ENCODE measurements at places on chromosomes 2 and 18.

DNA sequence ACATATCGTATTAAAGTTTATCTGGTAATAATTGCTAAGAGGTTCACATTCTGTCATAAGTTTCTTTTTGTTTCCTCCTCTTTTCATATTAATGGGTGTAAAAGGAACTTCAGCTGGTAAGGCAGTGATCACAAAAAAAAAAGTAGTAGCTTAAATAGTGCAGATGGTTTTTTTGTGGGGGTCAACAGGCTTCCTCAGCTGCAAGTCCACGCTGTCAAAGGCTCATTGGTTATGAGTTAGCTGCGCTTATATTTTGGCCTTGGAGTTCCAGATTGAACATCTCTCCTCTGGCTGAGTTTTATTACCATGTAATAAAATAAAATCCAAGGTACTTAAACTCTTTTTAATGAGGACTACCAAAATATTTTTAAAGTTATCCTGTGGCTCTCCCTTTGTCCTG, 277.0 kb upstream of the ZEB2 start:
- DNase-seq, result no peak

GRCh38 chr2:10254373-10255188, 48.1 kb upstream of the HPCAL1 start:
- DNase-seq, result no peak

- peak; percentile 39 for DNase-seq
Measured at GRCh38 chr18:36769611-36770314, 59.0 kb downstream of the TPGS2 start.

GRCh38 chr2:1969701-1970015, 225.3 kb upstream of the PXDN start:
- DNase-seq, result no peak

DNA sequence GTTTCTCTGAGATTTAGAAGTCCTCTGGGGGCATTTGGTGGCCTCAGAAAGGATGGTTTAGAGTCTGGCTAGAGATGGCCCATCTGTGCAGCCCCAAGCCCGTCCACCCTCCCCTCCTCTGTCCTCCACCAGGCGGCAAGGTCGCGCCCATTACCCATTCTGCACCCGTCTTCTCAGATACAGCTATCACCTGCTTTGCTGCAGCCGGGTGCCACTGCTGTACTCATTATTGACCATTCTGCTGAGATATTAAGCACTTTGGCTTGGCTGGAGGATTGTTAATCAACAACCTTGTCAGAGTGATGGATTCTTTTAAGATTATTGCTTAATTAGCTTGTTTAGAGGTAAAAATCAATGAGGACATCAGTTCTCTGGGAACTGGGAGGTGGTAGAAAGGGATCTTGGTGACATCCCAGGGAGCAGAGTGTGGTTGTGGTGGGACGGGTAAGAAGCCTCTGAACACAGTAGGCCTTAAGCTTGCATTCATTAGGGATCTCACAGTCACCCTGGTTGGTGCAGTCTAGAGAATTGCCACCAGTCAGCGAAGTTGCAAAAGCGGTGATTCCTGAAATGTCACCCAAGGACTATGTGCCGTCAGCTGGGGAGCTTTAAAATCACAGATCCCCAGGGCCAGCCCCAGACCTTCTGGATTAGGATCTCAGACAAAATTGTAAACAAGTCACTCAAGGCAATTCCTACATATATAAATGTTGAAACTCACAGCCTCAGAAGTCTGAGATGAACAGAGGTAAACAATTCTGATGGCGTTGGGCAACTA, 90.9 kb downstream of the CAPN13 start:
- no peak for DNase-seq

DNA sequence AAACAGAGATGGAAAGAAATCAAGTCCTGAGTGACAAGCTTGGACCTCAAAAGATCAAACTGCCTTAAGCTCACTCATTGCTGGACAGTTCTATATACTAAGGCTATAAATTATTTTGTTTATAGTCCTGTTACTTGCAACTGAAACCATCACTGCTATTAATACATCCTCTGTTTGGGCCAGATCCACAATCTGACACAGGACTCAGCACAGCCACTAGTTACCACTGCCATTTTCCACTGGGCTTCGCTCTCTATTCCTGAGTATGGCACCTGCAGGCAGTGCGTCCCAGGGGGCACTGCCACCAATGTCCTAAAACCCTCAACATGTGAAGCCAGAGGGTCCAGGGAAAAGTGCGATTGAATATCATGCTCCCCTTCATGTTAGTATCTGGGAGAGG, 52.3 kb downstream of the CYP26B1 start:
- no peak for DNase-seq

DNA sequence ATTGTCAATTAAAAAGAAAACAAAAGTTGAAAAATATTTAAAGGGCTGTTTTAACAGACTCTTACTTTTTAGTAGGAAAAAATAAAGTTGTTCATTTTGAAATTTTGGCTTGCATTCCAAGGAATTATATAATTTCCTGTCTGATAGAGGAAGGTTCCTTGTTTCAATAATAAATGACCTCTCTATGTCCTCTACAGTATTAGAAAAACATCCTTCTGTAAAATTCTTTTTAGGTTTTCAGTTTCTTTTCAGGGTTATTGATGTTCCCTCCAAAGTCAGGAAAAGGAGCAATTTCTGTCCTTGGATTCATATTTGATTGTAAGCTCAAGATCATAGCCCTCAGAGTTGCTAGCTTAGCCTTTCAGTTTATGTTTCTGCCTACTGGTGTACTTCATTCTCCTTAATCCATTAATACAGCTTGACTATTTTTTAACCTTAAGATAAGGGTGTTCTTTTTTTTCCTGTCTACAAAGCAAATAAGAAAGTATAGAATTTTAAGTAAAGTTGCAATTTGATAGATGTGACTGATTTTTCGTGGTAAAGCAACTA, 125.2 kb upstream of the COL3A1 start:
- no peak for DNase-seq

DNA sequence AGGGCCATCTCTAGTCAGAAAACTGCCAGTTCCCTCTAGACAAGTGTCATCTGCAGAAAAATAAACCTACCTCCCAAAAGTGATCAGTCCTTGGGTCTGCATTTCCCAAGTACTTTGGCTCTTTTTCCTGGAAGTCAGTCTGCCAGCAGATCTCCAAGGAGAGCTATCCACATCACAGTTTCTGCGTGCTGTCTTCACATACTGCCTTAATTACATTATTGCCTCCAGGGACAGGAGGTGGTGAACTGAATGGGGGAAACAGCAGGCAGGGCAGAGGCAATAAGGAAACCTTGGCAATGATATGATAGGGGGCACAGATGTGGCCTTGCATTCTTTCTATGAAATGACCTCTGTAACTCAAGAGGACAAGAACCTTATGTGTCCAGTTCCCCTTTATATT, 105.9 kb upstream of the SIX2 start:
- no peak for DNase-seq

- no peak for DNase-seq
Measured at GRCh38 chr2:128091726-128092080, 703 bp downstream of the UGGT1 start.

DNA sequence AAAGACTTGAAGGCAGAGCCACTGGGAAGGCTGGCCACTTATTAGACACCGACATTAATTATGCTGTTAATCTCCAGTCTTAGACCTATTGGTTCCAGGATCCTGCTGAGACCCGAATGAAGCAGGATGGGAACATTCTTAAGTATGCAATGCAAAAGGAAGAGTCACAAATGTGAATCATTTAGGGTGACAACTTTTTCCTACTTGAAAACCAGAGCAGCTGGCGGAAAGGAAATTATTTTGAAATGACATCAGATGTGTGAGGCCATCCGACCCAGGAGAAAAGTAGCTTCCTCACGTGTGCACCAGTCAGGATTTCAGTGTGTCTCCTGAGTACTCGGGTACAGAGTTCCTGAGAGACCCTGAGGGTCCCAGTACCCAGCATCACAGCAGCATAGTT, 222.9 kb upstream of the NCKAP5 start:
- no peak for DNase-seq

GRCh38 chr2:25700221-25700660, 26.9 kb upstream of the DTNB start:
- peak; percentile 29 for DNase-seq
